ENCODE measurements at places on chromosomes 2 and 18.

GRCh38 chr2:237309011-237309410 is 105.0 kb downstream of the COL6A3 start:
- no peak for DNase-seq

- DNase-seq, result no peak
These were observed 368.6 kb downstream of the GRB14 start for GRCh38 chr2:164252568-164253287.

DNA sequence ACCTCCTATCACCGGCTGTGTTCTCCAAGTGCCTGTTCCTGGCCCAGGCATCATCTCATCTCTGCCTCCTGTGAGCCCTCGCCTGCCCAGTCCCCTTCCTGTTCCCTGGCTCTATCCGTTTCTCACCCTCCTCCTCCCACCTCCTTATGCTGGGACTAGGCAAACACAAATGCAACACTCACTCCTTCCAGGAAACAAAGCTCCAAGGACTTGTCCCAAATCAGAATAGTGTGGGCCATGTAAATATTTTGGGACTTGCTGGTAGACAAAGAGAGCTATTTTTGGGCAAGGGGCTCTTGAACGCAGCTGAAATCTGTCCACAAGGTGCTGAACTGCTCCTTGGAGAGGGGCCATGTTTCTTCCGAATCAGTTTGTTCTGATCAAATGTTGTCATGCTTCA is 25.3 kb downstream of the MBP start:
- no peak for DNase-seq

GRCh38 chr18:55401638-55402191 is 186.3 kb downstream of the TCF4 start:
- DNase-seq, result no peak

- no peak for DNase-seq
These were observed 213.3 kb downstream of the ACKR3 start for GRCh38 chr2:236782938-236783337.

DNA sequence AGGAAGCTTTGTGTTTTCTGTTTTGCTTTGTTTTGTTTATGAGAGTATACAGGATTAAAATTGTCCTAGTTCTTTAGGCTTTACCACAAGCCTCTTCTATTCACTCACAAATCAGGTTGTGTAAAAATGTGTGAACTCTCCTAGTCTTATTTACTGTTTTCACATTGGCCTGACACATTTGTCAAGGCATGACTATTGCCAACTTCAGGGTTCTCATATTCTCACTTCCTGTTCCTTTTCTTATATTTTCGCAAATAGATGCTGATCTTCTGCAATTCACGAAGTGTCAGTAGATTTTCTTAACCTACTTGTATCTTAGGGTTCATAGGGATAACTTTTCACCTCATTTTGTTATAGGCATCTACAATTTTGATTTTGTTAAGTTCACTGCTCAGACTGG is 67.1 kb downstream of the CCDC102B start:
- DNase-seq, result no peak

DNA sequence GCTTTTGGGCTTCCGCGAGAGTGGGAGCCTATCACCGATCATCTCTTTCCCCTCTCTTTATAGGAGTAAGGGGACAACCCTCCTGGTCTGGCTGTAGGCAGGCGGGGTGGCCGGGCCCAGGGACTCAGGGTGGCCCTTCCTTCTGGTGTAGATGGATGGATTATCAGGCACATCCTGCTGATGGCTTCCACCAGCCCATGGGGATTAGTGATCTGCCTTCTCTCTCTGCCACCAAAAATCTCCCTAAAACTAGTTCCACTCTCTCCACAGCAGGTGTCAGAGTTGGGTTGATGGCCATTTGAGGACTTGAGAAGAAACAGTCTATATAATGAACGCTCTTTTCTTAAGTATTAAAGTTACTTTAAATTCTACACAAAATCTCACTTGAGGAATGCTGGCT is 37.4 kb downstream of the NCK2 start:
- no peak for DNase-seq

DNA sequence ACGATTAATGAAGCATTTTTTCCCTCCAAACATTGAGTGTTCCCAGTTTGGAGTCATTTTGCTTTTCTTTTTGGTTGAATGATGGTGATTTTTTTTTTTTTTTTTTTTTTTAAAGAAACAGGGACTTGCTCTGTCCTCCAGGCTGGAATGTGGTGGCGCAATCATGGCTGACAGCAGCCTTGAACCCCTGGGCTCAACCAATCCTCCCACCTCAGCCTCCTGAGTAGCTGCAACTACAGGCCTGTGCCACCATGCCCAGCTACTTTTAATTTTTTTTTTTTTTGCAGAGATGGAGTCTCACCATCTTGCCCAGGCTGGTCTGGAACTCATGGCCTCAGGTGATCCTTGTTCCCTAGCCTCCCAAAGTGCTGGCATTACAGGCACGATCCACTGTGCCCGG is 46.2 kb downstream of the IMPA2 start:
- no peak for DNase-seq

- no peak for DNase-seq
These were observed 26.6 kb downstream of the TWIST2 start for GRCh38 chr2:238874330-238875050.

DNA sequence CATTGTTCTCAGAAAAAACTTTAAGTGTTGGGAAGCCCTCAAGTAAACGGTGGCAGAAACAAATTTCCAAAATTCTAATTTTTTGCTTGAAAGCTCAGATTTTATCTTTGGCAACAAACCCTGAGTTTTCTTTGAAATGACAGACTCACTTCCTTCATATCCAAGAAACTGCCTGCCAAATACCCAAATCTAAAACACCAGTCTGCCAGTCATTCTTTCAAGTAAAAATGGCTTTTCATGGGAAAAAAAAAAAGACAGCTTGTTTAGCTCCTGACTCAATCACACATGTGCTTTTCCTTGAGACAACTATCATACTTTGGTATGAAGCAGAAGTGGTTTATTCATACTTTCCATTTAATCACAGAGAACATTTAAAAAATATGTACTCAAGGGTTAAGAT is 40.6 kb upstream of the CSRNP3 start:
- DNase-seq, result no peak

GRCh38 chr2:119109866-119110265 is 48.7 kb downstream of the C1QL2 start:
- DNase-seq, result no peak

GRCh38 chr2:183521911-183522310 is 397.7 kb downstream of the NUP35 start:
- DNase-seq, result no peak

DNA sequence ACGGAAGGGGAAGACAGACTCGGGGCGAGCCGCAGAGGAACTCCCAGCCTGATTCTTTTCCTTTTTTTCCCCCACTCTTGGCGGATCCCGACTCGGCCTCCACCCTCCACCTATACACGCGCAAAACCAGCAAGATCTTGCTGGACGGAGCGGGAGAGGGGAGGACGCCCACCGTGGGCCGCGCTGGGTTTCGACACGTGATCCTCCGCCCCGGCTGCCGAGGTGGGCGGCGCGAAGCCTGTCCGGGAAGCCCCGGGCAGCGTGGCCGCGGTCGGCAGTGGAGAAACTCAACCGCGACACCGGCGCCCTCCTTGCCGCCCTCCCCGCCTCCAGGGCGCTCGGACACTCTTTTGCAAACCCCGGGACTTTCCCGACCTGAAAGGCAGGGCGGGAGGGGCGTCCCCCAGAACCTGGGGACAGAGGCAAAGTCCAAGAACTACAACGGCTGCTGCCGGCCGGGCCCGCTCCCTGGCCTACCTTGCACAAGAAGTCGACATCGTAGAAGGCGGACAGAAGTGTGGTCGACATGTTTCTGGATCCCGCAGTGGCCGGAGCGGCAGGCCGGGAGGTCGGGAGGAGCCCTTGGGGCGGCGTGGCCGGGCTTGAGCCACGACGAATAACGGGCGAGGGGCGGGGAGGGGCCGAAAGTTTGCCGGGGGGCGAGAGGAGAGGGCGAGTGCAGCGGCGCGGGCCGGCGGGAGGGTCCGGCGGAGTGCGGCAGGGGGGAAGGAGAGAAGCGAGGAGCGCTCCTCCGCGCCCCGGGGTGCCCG is 433 bp downstream of the ZFP36L2 start:
- peak; percentile 79 for DNase-seq

DNA sequence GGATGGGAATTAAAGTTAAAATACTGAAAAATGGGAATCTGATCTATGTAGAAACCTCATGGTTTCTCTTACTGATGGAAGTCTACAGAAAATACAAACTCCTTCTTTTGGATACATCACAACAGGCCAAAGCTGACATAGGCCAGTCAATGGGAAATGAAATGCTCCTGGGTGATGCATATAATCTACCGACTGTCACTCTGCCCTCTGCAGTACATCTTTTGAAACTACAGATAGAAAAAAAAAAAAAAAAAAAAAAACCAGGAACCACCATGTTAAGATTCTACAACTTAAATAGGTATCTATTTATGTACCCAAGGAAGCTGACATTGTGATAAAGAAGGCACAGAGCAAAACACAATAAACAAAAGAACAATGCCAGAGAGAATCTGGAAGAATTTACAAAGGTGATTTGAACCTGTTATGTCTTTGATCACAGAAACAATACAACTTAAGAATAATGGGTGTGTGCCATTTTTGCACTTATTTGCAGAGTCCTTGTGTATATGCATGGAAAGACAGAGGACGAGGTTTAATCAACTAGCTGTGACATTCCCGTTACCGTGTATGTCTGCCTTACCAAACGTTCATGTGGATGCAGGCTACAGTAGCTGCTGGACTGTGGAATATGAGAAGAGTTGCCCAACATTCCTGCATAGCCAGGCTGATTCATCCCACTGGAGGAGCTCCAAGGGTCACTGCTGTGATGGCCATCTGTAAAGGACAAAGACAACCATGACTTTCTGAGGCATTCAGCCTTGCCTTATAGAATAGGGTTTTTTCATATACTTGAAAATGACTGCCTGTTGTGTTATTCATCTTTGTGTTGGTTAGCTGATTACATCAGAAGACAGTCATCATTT is 312.7 kb downstream of the TCF4 start:
- DNase-seq, result no peak

DNA sequence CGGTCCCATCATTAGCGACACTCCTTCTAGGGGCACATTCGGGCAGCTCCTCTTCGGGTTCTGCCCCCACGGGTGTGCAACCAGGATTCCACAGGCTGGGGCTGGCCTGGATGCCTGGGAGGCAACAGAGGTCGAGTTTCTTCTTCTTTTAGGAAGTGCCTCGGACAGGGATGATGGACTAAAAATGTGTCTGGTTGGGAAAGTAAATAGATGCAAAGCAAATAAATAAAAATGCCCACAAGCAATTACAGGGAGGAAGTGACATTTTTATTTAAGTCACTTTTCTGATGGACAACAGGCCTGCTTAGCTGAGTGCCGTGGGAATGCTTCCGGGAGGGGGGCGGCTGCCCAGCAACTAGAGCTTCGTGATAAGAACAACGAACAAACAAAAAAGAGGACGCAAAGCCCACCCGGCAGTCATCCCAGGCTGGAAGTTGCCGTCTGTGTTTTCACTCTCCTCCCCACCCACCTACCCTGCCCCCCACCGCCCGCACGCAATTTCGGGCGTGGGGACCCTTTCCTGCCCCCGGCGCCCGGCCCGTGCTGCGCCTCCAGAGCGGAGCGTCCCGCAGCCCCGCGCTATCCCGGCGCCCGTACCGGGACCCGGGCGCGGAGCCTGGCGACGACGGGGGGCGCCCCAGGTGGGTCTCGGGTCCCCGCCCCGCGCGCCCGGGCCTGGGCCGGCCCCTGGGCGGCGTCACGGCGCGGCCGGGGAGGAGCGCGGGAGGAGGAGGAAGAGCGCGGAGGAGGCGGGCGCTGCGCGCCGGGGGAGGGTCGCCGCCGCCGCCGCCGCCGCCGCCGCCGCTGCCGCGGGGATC is 412 bp upstream of the NCK2 start:
- peak; percentile 79 for DNase-seq

DNA sequence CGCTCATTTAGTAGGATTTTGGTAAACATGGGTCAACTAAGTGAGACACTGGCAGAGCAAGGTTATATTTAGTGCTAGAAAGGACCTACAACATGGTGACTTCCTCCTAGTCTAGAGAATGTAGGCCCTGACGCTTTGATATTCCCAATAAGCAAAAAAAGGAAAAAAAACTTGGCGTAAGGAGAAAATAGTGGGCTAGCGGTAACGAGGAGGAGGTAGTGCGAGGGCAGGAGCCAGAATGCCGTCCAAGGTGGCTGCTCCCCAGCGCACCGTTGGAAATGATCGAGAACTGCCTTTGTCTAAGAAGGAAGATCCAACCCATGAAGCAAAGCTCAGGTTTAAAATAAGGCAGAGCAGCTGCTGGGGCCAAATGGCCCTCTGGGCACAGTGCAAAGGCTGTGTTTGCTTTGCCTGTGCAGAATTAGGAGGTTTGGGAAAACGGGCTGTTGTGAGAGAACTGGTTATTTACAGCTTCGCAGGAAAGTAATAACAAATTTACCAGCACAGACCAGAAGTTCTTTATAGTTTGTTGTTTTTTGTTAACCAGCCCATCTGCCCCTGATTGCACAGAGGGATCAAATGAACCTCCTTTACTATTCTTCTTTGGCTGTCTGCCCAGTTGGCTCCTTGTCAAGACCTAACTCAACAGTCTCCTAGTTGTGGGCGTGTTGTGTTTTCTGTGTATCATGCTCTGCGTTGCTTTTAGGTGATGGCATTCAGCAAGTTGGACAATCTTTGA is 86.6 kb downstream of the ITGB1BP1 start:
- no peak for DNase-seq

GRCh38 chr2:224657349-224657748 is 58.8 kb downstream of the CCDC195 start:
- no peak for DNase-seq

DNA sequence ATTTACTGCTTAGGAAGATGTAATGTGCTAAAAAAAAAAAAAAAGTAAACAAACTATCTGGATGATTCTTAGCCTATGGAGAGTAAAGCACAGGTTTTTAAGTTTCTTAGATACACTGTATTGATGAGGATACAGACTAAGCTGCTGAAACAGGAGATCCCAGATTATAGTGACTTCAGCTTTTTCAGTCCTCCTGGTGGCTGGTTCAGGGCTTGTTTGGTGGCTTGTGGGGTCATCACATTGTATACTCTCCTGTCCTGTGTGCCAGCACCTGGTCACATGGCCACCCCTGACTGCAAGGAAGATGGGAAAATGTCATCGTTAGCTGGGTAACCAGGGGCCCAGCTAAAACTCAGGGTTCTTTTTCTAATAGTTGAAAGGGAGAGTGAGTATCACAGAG is 31.4 kb downstream of the RAB31 start:
- DNase-seq, result no peak

- DNase-seq, result no peak
These were observed 575.5 kb downstream of the LRRTM4 start for GRCh38 chr2:76946631-76947145.

GRCh38 chr2:109619032-109619615 is 5.0 kb downstream of the SOWAHC start:
- DNase-seq, result no peak

- DNase-seq, result peak; percentile 55
These were observed 650.5 kb downstream of the GALR1 start for GRCh38 chr18:77899972-77900754.

- DNase-seq, result no peak
These were observed 74.2 kb downstream of the RAB31 start for GRCh38 chr18:9782073-9782857.

- no peak for DNase-seq
These were observed 117.4 kb downstream of the EML6 start for GRCh38 chr2:54840559-54841468.

DNA sequence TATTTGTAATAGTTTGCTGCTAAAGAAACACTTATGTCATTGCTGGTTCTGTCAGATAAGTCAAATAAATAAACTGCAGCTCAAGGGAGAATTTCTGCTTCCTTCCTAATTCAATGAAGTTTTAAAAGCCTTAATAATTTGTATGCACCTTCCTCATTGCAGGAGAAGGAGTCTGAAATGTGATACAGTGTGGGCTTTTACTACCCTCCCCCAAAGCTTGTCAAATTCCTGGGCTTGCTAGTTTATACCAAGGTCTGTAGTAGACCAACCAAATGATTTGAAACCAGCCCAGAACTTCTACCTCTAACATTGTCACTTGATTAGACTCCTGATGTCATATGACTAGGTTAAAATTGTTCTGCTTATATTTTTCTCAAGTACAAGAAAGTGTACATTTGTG is 131.8 kb downstream of the DTNA start:
- no peak for DNase-seq
